ENCODE measurements at places on chromosomes 3 and 15.

- DNase-seq, result no peak
Observed at GRCh38 chr15:73608941-73609340, 24.2 kb downstream of the NPTN start.

- DNase-seq, result no peak
Observed at GRCh38 chr15:70768257-70768883, 5.0 kb upstream of the UACA start.

DNA sequence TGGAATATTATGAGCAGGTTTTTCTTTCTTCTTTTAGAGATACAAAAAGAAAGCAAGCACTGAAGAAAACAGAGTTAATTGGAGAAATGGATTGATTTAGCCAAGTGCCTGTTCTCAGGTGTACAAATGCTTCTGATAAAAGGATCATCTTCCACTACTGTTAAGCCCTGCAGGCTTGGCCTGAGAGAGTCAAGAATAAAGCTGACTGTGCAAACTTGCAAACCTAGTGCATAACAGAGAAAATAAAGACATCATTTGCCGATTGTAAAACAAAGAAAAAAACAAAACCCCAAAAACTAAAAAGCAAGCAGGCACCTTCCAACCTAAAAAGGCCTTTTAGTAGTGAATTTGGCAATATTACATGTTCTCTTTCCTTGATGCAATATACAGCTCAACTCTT lies 78.0 kb upstream of the CCDC80 start:
- DNase-seq, result no peak

- DNase-seq, result no peak
Observed at GRCh38 chr15:43534897-43535296, 17.5 kb downstream of the MAP1A start.

DNA sequence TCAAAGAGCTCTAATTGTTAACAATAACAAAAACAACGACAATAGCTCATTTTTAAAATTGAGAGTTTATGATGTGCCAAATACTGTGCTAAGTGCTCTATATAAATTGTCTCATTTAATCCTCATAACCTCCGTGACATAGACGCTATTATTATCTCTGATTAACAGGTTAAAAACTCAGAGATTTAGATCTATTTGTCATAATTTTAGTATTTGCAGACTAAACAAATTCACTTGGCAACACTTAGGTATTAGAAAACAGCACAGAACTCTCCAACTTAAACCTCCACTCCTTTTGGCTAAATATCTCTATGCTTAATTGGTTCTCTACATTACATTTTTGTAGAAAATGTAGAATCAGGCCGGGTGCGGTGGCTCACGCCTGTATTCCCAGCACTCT lies 136.4 kb downstream of the SPATA16 start:
- no peak for DNase-seq

DNA sequence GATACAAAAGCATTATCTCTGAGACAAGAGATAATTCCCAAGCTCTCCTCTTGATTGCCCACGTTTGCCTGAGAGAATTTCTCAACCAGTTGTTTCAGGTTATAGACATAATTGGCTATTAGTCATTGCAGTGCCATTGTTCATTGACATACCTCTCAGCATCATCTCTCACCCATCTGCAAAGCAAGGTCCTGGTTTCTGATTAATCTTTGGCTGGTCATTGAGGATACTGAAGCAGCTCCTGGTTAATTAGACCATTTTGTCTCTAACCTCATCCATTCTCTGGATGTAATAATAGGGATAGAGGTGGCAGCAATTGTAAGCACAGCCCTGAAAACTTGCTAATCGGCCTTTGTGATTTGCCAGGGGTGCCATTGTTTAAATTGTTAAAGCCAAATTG lies 104.2 kb downstream of the CNTN6 start:
- peak; percentile 81 for DNase-seq

GRCh38 chr3:151410891-151411559 lies 26.5 kb upstream of the P2RY12 start:
- DNase-seq, result no peak

DNA sequence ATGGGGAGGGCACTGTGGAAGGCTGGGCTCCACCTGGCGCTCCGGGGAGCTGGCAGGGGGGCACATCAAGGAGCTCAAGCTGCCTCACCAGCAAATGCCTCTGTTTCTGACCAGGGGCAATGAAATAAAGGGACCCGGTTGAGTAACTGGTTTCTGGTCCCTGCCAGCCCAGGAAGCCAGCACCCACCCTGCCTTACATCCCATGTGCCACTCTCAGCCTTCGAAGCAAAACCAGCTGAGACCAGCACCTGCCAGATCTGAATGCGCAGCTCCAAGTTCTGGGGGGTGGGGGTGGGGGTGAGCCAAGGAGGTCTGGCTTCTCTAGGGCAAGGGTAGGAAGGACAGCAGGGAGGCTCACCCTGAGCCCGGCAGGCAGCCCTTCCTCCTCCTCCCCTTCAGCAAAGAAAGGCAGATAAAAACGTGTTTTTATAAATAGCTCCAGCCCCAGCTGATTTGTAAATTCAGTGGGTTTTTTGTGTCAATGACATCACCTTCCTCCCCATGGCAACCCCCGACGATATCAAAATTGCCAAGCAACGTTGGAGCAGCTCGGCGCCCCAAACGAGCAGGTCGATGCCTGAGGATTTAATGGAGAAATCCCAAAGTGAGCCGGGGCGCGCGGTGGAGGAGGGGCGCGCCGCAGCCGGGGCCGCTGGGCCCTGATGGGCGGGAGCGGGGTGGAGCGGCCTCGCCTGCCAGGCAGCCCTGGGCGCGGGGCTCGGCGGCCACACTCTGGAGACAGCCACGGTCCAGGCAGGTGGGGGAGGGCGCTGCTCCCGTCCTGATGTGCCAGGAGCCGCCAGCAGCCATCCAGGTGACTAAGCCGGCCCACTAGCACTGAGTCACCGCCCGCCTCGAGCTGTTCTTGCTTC lies at the start of gene PAK6:
Gene PAK6 (plus strand): TSS at position 532 of the 872 bp plus-strand sequence. CDS start 25,723 bp downstream, outside the sequence.
- DNase-seq, result peak; percentile 7

DNA sequence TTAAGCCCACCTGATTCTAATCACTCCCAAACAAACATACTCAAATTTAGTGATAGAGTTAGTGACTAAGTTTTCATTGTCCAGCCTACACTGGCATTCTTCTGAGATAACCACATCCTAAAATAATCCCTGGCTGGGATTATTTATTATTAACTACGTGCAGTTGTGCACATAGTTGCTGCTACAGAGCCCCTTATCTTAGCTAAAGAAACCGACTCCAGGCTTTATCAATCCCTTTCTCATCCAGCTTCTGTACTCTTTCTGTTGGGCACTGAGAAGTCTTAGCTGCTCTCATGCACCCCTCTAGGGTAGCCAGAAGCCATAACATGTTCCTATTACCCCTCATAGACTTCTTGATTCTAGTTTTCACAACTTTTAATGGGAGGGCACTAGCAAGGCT lies 208.7 kb downstream of the MBNL1 start:
- DNase-seq, result no peak

- no peak for DNase-seq
Observed at GRCh38 chr3:38147421-38147820, 9.0 kb downstream of the MYD88 start.

- no peak for DNase-seq
Observed at GRCh38 chr3:136630915-136631314, 121.3 kb downstream of the STAG1 start.

DNA sequence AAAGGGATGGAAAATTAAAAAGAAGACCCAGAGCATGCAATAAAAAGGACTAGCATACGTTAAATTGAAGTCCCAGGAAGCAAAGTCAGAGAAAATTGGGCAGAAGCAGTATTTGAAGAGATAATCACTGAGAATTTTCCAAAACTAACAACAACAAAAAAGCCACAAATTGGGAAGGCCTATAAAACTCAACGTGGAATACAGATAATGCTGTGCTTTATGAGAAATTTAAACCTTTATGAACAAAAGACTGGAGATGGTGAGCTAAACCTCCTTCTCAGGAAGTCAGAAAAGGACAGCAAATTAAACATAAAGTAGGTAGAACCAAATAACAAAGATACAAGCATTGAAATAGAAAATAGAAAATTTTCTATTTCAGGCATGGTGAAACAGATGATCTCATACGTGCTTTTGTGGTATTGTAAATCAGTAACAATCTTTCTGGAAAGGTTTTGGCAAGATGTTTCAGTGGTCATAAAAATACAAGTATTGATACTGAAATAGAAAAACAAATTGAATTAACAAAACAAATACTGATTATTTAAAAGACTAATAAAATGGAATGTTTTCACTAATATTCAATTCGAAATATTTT lies 55.6 kb downstream of the LYSMD4 start:
- no peak for DNase-seq
